Renal cortical epithelial cell (primary cell): ENCODE measurements at places on chromosomes 6 and 20.

- no peak for DNase-seq
These were observed 95.9 kb downstream of the SAMD5 start for GRCh38 chr6:147604373-147604772.

DNA sequence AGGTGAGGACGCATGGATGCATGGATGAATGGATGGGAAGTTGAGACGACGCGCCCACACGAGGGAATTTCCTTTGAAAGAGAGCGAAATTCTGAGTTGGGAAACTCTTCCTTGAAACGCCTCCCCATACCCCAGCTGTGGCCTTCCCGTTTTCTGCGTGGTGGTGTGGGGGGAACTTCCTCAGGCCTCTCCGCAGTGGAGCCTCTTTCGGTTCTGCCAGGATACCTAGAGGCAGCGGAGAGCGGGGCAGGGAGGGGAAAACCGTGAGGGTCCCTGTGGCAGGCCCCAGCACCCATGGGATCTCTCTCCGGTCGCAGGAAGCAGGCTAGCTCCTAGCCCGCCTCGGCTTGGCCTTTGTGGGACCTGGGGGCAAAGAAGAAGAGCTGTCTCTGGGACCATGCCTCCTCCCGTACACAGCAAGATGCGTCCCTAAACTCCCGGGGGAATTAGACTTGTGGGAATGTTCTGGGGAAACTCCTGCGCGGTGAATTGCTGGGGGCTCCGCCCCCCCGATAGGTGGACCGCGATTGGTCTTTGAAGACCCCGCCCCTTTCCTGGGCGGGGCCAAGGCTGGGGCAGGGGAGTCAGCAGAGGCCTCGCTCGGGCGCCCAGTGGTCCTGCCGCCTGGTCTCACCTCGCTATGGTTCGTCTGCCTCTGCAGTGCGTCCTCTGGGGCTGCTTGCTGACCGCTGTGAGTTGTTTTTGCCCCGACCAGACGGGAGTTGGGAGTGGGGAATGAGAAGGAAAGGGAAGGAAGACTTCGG is at the start of gene CD40:
TSS of gene CD40 (plus strand) at position 611 of the 764 bp plus-strand sequence. CDS start at position 641, 30 bp downstream.
- DNase-seq: peak; percentile 85

DNA sequence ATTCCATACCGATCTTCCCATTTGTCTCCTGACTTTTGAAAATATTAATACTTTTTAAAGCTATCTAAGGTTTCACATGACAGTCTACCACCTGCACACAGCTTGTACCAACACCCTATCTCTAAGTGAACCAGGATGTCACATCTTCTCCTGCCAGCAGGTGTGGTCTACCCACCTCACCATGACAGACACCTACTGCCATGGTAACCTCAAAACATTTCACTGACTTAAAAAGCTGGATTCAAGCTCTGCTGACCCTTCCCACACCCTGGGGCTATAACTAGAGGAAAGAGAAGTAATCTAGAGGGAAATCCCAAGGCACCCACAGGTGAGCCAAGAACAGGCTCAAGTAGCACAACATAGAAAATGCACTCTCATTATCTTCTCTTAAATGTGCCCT is 1.2 kb downstream of the SLC17A3 start:
- peak; percentile 64 for DNase-seq

GRCh38 chr20:23877524-23877923 is 2.0 kb downstream of the CST5 start:
- DNase-seq: no peak

DNA sequence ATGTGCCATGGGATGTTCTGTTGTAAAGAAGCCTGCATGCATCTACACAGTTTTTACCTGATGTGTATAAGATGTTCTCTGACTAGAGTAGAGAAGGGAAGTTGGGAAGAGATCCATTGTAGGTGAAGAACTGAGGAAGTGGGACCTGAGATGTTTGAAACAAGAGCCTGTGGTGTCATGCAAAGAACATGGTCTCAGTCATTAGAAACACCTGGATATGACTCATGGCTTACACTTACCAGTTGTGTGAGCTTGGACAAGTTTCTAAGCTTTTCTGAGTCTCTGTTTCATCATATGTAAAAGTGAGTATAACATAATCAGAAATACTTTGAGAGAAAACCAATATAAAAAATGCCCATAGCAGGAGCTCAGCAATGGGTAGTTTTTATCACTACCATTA is 51.9 kb upstream of the SEC63 start:
- no peak for DNase-seq

DNA sequence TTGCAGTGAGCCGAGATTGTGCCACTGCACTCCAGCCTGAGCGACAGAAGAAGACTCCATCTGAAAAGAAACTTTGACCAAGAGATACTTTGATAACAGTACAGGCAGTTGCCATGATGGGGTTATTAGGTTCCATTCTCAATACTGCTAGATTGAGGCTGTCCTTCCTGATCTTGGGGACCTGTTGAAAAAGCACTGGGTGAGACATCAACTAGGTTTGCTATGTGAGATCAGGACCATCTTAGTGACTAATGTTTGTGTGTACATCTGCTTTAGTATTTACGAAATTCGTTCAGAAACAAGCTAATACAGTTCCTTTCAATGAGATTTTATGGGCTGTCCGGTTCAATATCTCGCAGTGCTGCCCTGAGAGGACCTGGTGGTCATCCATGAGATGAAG is 2.6 kb downstream of the DSE start:
- DNase-seq: no peak

DNA sequence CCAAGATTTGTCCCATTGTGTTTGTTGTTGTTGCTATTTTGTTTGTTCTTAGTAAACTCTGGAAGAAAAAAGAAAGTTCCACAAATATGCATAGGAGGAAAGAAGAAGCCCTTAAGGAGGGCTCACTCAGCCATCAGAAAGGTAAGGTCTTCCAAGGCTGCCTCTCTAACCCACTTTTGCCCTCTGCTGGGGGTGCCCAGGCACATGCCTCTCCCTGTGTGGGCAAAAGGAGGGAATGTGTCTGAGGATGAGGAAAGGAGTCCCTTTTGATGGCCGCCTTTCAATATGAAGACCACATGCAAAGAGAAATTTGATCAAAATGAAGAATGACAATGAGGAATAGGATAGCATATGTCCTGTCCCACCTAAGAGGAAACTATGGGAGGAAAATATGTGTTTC is 248.2 kb upstream of the POU3F2 start:
- no peak for DNase-seq

GRCh38 chr20:43190332-43190953 is 737 bp upstream of the PTPRT start:
- DNase-seq: no peak

- DNase-seq: peak; percentile 51
These were observed 52.6 kb downstream of the COL19A1 start for GRCh38 chr6:69918813-69919475.

DNA sequence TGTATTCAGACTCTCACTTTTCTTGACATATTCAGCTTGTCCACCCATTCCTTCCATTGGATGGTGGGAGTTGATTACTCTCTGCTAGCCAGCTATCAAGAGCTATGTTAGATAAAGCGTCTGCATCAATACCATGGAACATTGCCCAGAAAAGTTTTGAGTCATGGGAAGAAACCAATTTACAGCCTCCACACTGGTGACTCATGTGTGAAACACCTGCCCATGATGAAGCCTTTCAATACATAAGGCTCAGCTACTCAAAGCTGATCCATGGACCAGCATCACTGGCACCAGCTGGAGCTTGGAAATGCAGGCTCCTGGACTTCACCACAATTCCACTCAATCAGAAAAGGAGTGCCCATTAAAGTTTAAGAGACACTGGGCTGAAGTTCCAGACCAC is 16.1 kb downstream of the PLA2G7 start:
- peak; percentile 94 for DNase-seq

DNA sequence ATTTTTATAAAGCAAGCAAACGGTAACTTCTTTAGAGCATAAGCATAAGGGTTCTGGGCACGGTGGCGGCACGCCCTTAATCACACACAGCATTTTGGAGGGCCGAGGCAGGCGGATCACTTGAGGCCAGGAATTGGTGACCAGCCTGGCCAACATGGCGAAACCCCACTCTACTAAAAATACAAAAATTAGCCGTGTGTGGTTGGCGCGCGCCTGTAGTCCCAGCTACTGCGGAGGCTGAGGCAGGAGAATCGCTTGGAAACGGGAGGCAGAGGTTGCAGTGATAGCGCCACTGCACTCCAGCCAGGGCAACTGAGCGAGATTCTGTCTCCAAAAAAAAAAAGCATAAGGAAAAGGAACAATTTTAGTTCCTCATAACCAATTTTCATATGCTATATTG is 2.6 kb downstream of the SENP6 start:
- no peak for DNase-seq

DNA sequence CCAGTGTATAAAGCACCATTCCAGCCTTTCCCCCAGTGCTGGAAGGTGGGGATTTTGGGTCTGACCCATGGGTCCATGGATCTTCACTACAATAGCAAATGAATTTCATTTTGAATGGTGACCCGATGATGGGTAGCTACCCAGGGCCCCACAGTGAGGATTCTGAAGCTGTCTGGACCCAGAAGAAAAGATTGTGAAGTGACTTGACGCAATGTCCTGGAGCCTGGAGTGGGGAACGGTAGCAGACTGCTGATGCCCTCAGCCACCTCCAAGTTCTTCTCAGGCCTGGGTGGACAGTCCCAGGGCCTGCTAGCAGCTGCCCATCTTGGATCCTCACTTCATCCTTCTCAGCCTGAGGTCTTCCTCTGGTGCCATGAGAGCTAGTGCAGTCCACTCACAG is 23.4 kb upstream of the SLC32A1 start:
- DNase-seq: no peak
